ENCODE measurements at places on chromosomes 5 and 9.
A peak's percentile ranks its signal among the peaks of the same experiment; 100 is the strongest.

- DNase-seq, result no peak
These were observed 159.0 kb downstream of the KCTD16 start for GRCh38 chr5:144329681-144330080.

GRCh38 chr5:133939668-133940067 lies 28.8 kb downstream of the C5orf15 start:
- DNase-seq, result no peak

DNA sequence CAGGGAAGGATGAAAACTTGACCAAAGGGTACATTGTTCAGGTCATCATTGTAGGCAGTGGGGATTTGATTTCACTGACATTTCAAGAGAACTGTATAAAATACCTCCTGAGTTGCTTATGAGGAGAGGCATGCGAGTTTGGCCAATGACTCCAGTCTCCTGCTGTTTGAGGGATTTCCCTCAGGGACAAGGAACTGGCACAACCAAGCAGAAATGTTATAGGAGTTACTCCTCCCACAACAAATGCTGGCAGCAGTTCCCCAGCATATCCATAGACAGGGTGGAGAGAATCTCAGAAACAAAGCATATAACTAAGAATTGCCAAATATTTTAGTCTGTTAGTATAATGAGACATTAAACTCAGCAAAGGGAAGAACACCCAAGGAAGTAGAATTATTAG lies 47.2 kb upstream of the FBXL7 start:
- DNase-seq, result peak; percentile 72

GRCh38 chr5:171312129-171312974 lies 3.3 kb downstream of the TLX3 start:
- DNase-seq, result no peak

DNA sequence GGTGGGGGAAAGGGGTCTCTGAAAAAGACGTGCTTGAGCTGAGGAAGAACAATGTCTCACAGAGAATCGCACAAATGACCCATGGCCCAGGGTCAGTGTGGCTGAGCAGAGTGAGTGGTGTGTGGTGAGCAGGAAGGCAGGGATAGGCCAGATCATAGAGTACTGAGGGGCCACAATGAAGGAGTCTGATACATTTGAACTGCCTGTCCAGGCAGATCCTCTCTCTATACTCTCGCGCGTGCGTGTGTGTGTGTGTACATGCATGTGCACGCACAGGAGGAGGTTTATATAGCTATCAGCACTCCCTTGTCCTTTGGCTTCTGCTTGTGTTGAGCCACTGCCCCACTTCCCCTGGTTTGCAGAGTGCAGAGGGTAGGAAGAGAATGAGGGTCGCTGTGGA lies 294.0 kb downstream of the ZNF608 start:
- DNase-seq, result no peak

DNA sequence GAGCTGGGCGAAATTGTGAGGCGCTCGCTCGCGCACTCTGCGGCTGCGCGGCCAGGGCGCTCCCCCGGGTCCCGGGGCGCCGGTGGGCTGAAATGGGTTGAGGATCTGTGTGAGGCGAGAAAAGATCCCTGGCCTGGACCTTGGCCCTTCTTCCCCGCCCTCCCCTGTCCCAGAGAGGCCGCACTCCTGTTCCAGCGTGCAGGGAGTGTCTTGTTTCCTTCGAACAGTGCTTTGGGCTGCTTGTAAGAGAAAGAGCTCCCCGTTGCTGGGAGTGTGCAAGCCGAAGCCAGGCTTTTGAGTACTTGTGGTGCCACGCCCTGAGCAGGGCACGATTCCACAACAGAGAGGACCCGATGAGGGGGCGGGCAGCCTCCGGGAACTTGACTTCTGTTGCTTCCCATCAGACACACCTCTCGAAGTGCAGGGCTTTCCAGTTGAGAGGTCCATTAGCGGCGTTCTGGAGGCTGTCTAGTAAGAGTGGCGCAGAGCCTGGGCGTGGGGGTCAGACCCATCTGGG lies 535 bp downstream of the DOLPP1 start:
- DNase-seq, result no peak

DNA sequence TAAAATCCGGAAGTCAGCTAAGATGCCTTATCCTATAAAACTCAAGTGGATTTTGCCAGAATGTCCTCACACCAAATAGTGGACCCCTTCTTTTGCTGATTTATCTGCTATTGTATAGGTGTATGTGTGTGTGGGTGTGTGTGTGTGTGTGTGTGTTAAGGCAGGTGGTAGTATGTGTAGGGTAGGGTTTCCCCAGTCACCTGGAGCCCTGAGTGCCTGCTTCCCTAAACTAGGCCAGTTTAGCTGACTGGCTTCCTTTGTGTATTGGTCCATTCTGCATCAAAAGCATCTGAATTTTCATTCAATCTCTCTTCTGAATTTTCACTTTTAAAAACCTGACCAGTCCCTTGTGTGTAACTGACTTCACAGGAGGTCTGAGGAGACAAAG lies 42.2 kb upstream of the LCP2 start:
- no peak for DNase-seq

- no peak for DNase-seq
These were observed 520.0 kb upstream of the CLINT1 start for GRCh38 chr5:158378931-158379330.

DNA sequence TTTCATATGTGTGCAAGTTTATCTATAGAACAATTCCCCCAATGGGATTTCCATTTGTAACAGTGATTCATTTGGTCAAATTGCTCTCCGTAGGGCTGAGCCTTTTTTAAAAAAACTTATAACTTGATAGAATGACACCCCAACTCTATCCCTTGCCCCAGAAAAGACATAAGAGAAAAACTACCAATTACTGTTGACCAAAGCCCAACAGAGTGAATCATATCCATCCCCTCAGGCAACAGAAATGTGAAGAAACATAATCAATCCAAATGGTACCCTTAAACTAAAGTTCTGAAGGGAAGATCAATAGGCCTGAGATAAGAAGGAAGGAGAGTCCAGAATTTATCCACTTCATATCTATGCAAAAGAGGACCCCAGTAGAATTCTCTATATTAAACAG lies 17.8 kb downstream of the TICAM2 start:
- DNase-seq, result no peak

DNA sequence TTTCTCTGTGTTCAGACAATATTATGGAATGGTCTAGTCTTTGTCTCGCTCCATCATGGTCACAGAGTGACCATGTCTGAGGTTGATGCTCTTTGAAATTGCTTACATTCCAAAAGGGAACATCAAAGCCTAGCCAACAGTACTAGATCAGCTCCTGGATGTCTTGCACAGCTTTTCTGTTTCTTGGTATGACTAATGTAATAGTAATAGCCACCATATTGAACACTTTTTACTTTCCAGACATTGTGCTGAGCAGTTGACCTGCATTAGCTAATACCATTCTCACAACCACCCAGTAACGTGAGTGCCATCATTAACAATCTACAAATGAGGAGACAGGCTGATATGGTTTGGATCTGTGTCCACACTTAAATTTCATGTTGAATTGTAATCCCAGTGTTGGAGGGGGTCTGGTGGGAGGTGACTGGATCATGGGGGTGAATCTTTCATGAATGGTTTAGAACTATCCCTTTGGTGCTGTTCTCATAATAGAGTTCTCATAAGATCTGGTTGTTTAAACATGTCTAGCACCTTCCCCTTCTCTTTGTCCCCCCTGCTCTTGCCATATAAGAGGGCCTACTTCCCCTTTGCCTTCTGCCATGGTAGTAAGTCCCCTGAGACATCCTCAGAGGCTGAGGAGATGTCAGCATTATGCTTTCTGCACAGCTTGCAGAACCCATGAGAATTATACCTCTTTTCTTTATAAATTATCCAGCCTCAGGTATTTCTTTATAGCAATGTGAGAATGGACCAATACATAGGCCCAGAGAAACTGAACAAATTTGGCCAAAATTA lies 577.5 kb upstream of the CLINT1 start:
- no peak for DNase-seq

DNA sequence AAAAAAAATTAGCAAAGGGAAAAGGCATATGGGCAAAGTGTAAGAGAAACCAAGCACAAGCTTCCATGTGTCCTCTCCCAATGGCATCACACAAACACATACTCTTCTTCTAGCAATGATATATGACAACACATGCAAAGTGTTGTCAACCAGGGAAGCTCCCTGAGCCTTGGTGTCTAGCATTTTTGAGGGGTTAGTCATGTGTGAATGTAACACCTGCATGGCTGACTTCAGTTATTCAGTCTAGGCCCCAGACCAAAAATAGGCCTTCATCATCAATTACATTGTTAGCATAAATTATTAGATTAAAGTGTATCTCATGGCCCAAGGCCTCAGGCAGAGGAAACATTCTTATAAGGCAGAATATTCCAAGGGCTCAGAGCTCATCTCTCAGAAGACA lies 450.0 kb downstream of the TLE1 start:
- DNase-seq, result no peak

GRCh38 chr9:37034938-37035647 lies 1.0 kb upstream of the PAX5 start:
- DNase-seq, result no peak

Data from astrocyte of the cerebellum (primary cell).